ENCODE measurements at places on chromosomes 4 and X.

GRCh38 chr4:22593933-22594332 is 78.1 kb upstream of the ADGRA3 start:
- no peak for DNase-seq

- DNase-seq = no peak
These were observed 56.2 kb downstream of the NAF1 start for GRCh38 chr4:163110442-163110841.

- DNase-seq = no peak
These were observed 36.0 kb upstream of the ARSJ start for GRCh38 chr4:114015444-114015899.

DNA sequence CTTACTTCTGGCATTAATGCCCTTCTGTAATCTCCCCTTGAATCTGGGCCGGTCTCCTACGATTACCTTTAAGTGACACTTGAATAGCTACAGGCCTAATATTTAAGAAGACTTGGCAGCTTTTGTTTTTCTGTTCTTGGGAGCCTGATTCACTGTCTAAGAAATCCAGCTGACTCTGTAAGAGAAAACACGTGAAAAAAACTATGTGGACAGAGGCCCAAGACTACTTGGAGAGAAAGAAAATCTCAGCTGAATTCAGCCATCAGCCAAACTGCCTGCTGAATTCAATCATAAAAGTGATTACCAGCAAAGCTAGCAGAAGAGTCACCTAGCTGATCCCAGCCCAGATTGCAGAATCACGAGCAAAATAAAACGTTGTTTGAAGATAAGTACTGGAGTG is 521.2 kb downstream of the MID1IP1 start:
- no peak for DNase-seq

DNA sequence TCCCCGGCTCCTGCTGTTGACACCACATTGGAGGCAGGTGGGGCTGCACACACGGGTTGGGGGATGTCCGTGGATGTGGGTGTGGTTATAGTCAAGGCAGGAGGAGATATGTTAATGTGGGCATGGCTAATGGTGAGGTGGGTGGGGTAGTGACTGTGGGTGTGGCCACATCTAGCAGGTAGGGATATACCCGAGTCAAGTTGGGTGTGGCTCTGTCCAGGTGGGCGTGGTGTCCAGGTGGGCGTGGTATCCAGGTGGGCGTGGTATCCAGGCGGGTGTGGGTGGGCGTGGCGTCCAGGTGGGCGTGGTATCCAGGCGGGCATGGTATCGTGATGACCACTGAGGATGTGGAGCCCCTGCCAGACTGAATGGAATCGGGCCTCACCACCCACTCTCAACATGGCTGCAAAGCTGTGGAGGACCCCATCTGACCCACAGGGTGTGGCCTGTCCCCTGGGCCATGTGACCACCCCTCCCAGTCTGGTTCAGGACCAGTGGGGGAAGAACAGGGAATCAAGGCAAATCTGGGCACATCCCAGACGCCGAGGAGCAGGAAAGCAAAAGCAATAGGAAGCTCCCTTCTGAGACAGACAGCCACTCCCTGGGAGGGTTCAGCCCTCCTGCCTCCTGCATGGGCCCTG is 21.0 kb downstream of the MAN2B2 start:
- DNase-seq = no peak

- DNase-seq = no peak
These were observed 20.3 kb downstream of the DGKK start for GRCh38 chrX:50450324-50450723.

DNA sequence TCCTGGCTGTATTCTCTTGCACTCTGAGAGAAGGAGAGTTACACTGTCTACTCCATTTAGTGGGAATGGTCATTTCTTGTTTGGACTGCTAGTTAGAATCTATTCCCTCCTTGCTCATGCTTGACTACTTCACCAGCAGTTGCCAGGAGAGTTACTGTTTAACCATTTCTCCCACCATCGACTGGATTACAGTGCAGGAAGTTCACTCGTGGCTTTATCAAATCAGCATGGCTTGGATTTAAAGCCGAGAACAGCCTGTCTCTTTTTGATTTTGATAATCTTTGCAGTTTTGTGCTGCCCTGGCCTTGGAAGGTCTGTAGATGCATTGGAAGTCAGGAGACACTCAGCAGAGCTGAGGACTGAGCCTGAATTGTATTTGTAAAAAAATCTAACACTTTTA is 3.2 kb downstream of the GBA3 start:
- DNase-seq = no peak

GRCh38 chr4:165464813-165465381 is 86.1 kb downstream of the CPE start:
- peak; percentile 43 for DNase-seq

- no peak for DNase-seq
These were observed 157.8 kb upstream of the TLL1 start for GRCh38 chr4:165715211-165715610.

GRCh38 chrX:20263474-20263873 is 3.2 kb downstream of the RPS6KA3 start:
- peak; percentile 60 for DNase-seq

DNA sequence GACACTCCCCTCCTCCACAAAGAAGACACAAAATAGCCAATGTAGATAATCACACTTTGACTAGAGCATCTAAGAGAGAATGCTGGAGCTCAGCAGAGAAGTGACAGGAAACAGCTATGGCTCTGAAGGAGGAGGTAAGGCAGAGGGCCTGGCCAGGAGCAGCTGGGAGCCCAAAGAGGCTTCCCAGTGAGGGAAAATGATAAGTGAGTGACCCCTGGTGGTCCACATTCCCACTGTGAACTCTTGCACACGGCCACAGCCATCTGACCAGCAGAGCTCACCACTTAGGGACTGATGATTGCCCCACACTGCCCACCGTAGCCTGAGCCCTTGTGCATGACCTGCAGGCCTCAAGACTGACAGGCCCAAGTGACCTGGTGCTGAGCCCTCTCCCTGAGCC is 162.7 kb upstream of the GALNTL6 start:
- no peak for DNase-seq

- DNase-seq = no peak
These were observed 80.8 kb upstream of the BMPR1B start for GRCh38 chr4:94676970-94677369.

DNA sequence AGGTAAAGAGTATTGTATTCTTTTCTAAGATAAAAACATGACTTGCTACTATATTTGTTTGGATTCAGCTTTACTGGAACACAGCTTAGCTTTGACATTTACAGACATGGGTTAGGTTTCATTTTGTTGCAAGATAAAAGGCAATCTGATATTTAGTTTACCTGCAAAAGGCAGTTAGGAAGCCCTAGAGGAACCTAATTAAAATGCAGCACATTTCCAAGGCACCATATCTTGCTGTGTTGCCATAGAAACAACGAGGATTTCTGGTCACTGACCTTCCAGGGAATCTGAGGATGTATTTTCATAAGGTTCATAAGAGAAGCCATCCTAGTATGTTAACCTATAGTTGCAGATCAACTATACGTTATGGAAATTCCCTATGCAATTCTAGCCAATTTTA is 116.0 kb downstream of the SNCA start:
- no peak for DNase-seq

DNA sequence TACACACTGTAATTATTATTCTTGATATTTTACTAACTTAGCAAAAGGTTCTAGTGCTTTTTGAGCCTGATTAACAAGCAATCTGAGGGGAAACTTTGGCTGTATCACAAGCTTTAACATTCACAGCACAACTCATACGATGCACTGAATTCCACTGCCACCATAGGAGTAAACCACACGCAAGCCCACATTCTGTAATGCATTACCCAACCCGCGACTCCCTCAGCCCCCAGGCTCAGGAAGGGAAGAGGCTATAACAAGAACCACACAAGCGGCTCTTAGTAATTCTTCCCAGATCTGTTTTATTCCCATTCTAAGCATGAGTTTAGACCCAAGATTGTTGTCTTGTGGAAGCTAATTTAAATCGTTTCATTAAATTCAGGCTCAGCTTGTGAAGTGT is 138.5 kb upstream of the TBL1X start:
- no peak for DNase-seq

DNA sequence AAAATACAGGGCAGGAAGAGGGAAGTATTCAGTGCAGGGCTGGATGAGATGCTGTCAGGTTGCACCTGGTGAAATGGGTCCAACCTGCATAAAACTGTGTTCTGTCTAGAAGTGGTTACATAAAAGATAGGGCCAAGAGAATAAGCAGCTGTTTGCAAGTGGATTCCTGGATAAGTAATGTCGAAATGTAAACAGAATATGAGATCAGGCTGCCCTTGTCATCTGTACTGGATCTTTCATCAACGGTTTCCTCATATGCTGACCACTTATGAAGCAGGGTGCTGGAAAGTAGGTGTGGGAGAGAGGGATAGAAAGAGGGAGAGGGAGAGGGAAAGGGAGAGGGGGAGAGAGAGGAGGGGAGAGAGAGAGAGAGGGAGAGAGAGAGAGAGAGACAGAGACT is 349.8 kb upstream of the CPEB2 start:
- no peak for DNase-seq

- DNase-seq = peak; percentile 92
These were observed 973 bp downstream of the ADAMTS3 start for GRCh38 chr4:72567821-72568675.

DNA sequence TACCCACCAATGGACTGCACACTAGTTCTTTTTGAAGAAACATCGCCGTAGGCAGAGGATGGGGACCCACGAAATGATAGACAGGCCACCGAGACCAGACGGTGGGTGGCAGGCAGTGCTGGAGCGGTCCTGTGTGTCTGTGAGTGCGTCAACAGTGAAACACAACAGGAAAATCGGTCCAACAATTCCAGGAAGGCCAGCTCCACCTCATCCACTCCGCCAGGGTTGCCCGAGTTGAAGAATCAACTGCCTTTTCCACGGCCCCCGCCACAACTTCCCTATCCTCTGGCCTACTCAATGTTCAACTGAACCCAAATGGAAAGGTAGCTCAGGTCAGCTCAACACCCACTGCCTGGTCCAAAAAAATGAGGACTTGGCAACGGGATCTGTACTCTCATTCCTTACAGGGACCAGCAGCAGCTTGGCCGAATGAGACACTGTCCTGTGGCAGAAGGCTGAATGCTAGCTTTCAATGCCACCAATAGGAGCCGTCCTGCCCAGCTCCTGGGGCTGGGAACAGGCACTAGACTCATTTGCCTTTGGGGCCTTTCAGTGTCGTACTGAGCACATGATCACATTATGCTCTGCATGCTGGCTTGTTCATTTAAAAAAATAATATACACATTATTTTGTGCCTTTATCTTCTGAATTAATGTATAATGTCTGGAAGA is 43.5 kb downstream of the MID1 start:
- no peak for DNase-seq

- DNase-seq = no peak
These were observed 88.0 kb downstream of the IQCM start for GRCh38 chr4:149727663-149728062.

- DNase-seq = no peak
These were observed 22.4 kb upstream of the CPLX1 start for GRCh38 chr4:848307-848691.

DNA sequence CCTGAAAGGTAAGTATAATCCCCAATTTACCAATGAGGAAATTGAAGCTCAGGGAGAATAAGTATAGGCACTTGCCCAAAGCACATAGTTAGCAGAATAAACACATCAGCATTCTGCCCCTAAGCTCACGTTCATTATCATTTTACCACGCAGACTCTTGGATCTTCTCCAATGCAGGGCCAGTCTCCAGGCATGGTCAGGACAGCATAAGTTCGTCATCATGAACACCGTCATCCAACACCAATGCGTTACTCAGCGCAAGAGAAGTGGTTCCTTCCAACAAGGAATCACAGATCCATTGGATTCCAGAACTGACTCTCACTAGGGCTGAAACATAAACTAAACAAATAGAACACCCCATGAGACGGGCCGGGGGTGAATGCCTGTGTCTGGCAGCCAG is 86.5 kb upstream of the GPM6B start:
- no peak for DNase-seq

DNA sequence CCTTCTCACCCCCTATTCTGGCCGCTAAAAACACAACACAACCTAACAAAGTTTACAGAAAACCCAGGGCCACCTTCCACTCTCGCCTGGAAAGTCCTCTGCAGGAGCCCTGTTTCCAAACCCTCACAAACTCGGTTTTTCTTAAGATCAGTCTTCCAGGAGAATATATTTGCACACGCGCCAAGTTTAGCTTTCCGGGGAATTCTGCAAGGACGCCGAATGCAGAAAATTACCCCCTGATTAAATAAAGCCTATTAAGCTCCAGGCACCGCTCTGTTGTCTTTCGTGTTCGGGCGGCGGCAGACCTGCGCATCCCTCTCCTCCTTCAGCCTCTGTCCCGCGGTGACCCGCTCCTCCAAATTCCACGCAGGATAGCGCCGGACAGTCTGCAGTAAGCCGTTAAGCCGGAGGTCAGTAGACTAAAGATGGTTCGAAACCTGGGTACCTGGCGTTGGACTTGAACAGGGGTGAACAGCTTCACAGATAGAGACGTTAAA is 5.0 kb downstream of the MSX1 start:
- DNase-seq = no peak

- DNase-seq = no peak
These were observed 103.0 kb downstream of the ZNF518B start for GRCh38 chr4:10354225-10354624.

- DNase-seq = no peak
These were observed 345.8 kb upstream of the CASK start for GRCh38 chrX:42269186-42269585.

GRCh38 chrX:19689170-19689779 is 174.0 kb upstream of the MAP3K15 start:
- peak; percentile 37 for DNase-seq

DNA sequence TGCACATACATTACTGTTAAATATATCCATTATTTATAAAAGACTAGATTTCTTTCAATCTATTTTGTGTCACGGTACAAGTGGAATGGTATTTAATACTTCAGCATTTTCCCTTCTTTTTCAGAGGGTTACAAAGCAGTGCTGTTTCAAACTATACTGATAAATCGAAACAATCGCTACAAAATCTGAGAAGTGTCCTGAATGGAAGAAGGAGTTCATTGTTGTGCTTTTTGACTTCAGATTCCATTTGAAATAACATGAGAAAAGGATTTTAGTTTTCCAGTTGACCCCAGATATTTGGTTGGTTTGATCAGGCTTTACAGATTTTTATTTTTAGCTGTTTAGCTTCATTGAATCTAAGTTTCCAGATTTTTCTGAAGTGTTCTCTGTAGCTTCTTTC is 292.1 kb upstream of the ANKRD50 start:
- DNase-seq = no peak

DNA sequence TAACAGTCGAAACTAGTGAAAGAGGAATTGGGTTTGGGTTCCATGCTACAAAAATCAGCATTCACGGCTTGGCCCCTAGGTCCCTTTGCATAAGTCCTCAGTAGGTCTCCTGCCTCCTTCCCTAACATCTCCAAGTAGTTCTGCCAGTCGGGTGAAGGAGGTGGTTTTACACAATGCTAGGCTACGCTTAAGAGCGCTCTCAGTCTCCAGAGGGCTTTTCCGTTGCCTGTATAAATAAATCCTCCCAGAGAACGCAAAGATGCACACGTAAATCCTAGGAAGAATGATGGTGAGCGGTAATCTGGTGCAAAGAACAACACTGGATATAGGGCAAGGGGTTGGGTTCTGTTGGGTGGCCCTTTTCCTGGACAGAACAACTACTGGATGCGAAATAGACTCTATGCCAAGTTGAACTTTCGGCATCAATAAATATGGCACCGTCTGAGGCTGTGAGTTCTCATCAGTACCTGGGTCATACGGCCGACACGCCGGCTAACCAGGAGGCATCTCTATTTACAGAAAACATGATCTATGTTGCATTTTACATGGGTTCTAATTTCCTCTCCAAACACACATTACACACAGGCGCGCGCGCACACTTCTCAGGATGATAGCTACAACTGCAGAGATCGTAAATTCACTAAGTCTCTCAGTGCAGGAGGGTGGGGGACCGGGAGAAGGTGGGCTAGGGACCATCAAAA is 1.3 kb downstream of the CAMK2D start:
- no peak for DNase-seq

- DNase-seq = no peak
These were observed 22.3 kb upstream of the TMEM150C start for GRCh38 chr4:82583897-82584587.

Data from KBM-7 (cell line).